ENCODE measurements at places on chromosomes 12 and 14.

DNA sequence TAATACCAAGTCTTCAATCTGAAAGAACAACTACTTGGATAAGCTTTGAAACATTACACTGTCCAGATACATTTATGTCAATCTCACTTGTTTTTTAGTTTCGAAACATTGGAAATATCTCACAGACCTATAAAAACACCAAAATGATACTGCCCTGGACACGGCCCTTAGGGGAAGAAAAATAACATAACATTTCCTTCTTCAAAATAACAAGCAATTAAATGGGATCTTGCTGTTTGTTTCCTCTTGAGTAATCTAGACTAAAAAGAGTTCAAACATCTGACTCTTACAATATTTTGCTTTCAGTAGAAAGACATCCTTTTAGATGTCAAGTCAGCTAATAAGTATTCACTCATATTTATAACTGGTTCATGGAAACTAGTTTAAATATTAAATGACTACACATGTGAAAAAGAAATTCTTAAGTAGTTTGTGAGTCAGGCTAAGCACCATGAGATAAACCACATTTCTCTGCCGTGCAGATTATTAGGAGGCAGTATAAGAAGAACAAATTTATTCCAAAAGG lies 87.5 kb downstream of the EPS8 start:
- no peak for DNase-seq
- H3K4me1 ChIP-seq: no peaks in the 10 kb centered on the region
- no peaks in the 10 kb centered on the region for H3K36me3 ChIP-seq

DNA sequence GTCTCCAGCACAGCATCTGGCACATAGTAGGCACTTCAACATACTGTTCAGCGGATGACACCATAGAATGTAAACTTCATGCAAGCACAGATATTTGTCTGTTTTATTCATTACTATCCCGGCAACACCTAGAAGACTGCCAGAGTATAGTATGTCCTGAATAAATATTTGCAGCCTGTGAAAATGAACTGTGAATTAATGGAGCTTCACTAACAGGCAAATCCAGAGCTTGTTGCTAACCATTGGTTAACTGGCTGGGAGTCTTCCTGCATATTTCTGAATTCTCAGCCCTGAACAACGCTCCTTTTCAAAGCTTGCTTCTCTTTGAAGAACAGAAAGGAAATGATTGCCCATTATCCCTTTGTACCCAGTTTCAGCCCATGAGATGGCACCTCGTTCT lies 243.3 kb upstream of the CRY1 start:
- H3K27ac ChIP-seq: no peak overlapping the region
- H3K4me1 ChIP-seq: no peaks in the 10 kb centered on the region
- no peaks in the 10 kb centered on the region for H3K36me3 ChIP-seq
- H3K27me3 ChIP-seq: no peaks in the 10 kb centered on the region

DNA sequence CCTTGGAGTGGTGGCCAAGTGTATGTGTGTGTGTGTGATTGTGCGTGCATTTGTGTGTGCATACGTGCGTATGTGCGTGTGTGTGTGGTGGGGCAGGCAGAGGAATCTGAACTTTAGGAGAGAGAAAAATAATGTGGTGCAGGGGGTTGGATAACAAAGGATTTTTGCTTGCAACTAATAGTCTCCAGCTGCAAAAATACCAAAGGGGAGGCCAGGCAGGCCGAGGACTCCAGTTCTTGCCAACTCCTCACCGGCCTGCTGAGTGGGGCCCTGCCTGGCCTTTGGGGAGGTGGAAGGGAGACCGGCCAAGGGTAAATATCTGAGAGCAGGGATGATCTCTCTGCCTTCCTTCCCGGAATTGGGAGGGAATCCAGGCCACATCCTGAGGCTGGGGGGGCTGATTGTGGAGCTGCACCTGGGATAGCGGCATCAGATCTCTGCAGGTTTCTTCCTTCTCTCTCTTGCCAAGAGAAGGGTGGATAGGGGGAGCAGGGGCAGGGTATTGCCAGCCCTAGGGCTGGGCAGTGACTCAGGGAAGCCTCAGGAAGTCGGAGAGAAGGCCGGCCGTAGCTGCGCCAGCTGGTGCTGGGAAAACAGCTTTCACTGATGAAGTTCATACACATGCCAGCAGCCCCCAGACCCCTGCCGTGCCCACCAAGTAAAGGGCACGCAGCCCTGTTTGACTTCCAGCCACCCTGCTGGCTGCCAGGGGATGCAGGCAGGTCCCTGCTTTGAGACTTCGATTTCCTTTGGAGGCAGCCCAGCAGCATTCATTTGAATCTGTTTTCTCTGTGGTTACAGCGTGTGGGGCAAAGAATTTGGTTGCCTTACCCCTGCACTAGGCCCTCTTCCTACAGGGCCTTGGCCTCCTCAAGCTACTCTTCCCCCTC lies 4.6 kb upstream of the LRP1-AS start:
- no peak overlapping the region for H3K27ac ChIP-seq
- H3K36me3 ChIP-seq: no peaks in the 10 kb centered on the region
- peaks cover 4% of the 10 kb centered on the region for H3K4me1 ChIP-seq
- DNase-seq: no peak

DNA sequence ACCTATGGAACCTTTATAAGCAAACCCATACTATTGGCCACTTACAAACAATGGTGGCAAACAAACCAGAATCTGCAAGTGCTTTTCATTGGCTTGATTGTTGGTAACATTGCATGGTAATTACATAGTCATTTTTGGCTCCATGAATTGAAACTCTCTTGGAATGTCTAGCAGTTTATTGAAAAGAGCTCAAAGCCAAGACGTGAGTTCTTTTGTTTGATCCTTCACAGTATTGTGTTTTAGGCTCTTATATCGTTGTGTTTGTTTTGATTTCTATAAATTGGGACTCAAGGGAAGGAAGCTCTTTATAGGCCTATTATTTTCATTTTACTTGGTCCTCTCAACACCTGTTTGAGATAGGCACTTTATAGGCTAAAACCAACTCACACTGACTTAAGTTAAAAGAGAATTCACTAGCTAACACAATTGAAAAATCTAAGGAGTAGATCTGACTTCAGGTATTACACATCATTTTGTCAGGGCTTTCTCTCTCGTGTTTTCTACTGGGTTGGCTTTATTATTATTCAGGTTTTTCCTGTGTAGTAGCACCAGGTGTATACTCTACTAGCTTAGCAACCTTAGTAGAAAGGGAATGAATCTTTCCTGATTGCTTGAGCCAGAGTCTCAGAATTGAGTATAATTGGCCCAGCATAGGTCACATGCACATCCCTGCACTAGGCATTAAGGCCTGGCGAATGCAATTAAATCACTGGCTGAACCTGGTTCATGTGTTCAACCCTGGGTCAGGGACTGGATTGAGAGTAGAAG lies 341.4 kb downstream of the RAD51B start:
- DNase-seq: no peak
- no peak overlapping the region for H3K27ac ChIP-seq
- no peak overlapping the region for H3K4me3 ChIP-seq
- no peaks in the 10 kb centered on the region for H3K36me3 ChIP-seq
- H3K4me1 ChIP-seq: no peaks in the 10 kb centered on the region
- no peaks in the 10 kb centered on the region for H3K27me3 ChIP-seq

DNA sequence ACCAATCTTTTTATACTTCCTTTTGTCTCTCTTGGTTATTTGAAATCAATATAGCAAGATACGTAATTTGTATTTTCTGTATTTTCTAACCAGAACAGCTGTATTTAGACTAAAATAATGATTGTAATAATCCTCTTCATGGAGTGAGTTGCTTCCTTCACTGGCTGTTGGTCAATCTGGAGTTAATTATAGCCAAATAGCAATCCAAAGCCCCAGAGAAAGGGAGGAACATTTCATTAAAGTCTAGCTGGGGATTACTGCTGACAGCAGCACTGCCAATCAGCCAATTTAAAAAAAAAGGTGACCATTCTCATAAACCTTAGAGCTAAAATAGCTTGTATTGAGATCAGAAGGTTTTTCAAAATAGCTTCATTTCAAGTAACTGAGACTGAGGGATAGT lies 118.0 kb downstream of the TRHDE start:
- no peaks in the 10 kb centered on the region for H3K36me3 ChIP-seq
- no peak overlapping the region for H3K4me3 ChIP-seq
- H3K27me3 ChIP-seq: no peaks in the 10 kb centered on the region
- H3K27ac ChIP-seq: no peak overlapping the region

GRCh38 chr12:115364921-115365320 lies 680.9 kb upstream of the TBX3 start:
- no peak overlapping the region for H3K27ac ChIP-seq
- H3K4me3 ChIP-seq: no peak overlapping the region
- H3K36me3 ChIP-seq: no peaks in the 10 kb centered on the region

DNA sequence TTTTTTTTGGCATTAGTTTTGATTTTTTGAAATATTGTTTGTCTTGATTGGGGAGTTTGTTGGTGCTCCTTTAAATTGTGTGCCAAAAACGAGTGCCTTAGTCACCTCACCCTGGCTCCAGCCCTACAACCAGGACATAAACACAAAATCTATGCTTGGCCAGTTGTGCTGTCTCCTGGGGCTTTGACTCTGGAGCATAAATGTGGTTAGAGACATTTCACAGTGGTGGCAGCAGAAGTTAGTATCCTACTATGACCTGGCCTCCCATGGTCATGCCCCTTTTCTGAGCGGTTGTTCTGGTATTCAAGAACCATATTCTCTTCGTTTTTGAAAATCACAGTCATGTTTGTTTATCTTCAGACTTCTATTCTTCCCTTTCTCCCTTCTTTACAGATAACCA lies 70.7 kb upstream of the PSMA6 start:
- H3K27me3 ChIP-seq: no peaks in the 10 kb centered on the region
- no peak overlapping the region for H3K27ac ChIP-seq
- H3K4me3 ChIP-seq: no peak overlapping the region
- peaks cover 3% of the 10 kb centered on the region for H3K36me3 ChIP-seq
- DNase-seq: no peak

GRCh38 chr12:99658671-99659349 lies 11.3 kb downstream of the GARIN6 start:
- no peaks in the 10 kb centered on the region for H3K4me1 ChIP-seq
- no peaks in the 10 kb centered on the region for H3K36me3 ChIP-seq
- DNase-seq: no peak
- H3K27me3 ChIP-seq: no peaks in the 10 kb centered on the region

- no peak for DNase-seq
- H3K4me3 ChIP-seq: no peak overlapping the region
- no peaks in the 10 kb centered on the region for H3K27me3 ChIP-seq
- no peaks in the 10 kb centered on the region for H3K4me1 ChIP-seq
- no peak overlapping the region for H3K27ac ChIP-seq
Observed at GRCh38 chr12:65106948-65107347, 14.2 kb downstream of the WIF1 start.

- peaks cover 2% of the 10 kb centered on the region for H3K36me3 ChIP-seq
- peak overlapping the region; percentile 71 for H3K4me3 ChIP-seq
- no peaks in the 10 kb centered on the region for H3K27me3 ChIP-seq
- H3K4me1 ChIP-seq: no peaks in the 10 kb centered on the region
- H3K27ac ChIP-seq: peak overlapping the region; percentile 88
Observed at GRCh38 chr12:10612984-10613348, 443 bp downstream of the MAGOHB start.

- no peaks in the 10 kb centered on the region for H3K4me1 ChIP-seq
- no peaks in the 10 kb centered on the region for H3K27me3 ChIP-seq
- no peak for DNase-seq
- H3K36me3 ChIP-seq: no peaks in the 10 kb centered on the region
- no peak overlapping the region for H3K27ac ChIP-seq
Observed at GRCh38 chr12:88516811-88517210, 63.5 kb downstream of the KITLG start.

GRCh38 chr14:76334316-76334715 lies 41.6 kb upstream of the ESRRB start:
- H3K36me3 ChIP-seq: no peaks in the 10 kb centered on the region
- no peaks in the 10 kb centered on the region for H3K27me3 ChIP-seq
- no peak overlapping the region for H3K27ac ChIP-seq
- H3K4me3 ChIP-seq: no peak overlapping the region
- H3K4me1 ChIP-seq: no peaks in the 10 kb centered on the region
- no peak for DNase-seq

DNA sequence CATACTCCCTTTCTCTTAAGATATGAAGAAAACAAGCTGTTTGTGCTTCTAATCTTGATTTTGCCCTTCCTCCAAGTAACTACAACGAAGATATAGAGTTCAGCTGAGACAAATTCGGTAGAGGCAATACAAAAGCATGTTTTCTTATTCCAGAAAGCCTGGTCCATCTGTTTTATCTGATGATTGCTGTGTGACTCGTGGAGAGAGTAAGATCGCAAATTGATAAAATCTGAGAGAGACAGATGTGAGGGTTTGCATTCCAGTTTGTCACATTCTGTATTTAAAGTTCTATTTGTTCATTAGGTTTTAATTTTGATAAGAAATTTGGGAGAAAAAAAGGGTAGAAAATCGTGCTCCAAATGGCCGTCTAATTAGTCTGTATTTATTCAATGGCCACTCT lies 192.1 kb downstream of the CPNE8 start:
- H3K4me3 ChIP-seq: no peak overlapping the region
- peaks cover 5% of the 10 kb centered on the region for H3K4me1 ChIP-seq
- no peak overlapping the region for H3K27ac ChIP-seq

GRCh38 chr14:100065111-100065871 lies at the start of gene EVL:
Gene EVL (plus strand): TSS chr14:100065422. CDS start chr14:100065501, 79 bp downstream.
- peak within 1 kb of the TSS; percentile 75 for H3K4me3 ChIP-seq
- H3K27me3 ChIP-seq: no peaks in the 10 kb centered on the region
- H3K27ac ChIP-seq: peak within 1 kb of the TSS; percentile 84
- peaks cover 56% of the 10 kb centered on the region for H3K4me1 ChIP-seq
- H3K36me3 ChIP-seq: no peaks in the 10 kb centered on the region
- peak; percentile 81 for DNase-seq

DNA sequence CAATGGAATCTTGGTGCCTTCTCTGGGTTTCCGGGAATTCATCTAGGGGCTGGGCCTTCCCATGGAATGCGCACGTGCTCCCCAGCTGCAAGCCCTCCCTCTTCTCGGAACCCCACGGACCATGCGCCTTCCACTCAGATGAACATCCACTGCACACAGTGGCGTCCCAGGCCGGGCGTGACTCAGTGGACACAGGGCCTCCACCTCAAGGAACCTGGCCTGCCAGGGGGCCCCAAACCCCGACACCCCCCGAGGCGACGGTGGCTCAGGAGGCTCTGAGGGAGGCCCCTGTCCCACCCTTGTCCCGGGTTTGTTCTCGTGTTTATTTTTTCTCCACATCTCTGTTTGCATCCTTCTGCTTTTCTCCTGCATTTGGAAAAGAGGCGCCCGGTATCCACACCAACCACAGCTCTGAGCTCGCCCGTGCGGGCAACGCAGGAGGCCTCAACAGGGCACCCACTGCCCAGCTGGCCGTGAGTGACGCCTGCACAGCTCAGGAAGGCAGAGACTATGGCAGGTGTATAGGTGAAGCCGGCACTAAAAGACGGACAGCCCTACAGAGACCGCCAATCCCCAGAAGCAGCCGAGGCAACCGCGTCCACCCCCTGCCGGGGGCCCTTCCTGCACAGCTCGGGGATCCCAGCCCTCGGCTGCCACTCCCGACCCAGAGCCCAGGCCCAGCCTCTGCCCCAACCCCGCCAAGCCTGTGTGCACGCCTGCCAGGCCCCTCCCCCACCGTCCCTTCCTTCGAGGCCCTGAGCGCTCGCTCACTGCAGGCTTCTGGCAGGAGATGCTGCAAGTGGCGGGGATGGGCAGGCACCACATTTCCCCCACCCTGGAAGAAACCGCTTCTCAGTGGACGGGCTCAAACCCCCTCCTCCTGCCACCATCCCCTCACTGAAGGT lies 23.8 kb upstream of the GALNT9 start:
- H3K27ac ChIP-seq: no peak overlapping the region
- no peaks in the 10 kb centered on the region for H3K4me1 ChIP-seq
- no peak overlapping the region for H3K4me3 ChIP-seq

- H3K4me1 ChIP-seq: no peaks in the 10 kb centered on the region
- no peaks in the 10 kb centered on the region for H3K27me3 ChIP-seq
- no peaks in the 10 kb centered on the region for H3K36me3 ChIP-seq
- DNase-seq: no peak
- H3K4me3 ChIP-seq: no peak overlapping the region
- no peak overlapping the region for H3K27ac ChIP-seq
Observed at GRCh38 chr12:67772267-67773169, 124.0 kb downstream of the DYRK2 start.

All from GM12878 (cell line).